ENCODE measurements at places on chromosomes 12 and 14. TPM values are rescaled to one million over a fixed set of nuclear protein-coding genes. Genes with fewer than 3 reads are reported as not detected.

Gene PTPN21
- 6.5 TPM for polyA plus RNA-seq

Gene GALNT16
- polyA plus RNA-seq, result 0.07 TPM

Gene PDE3A
- not detected for polyA plus RNA-seq

Gene NPFF
- not detected for polyA plus RNA-seq

Gene ABCD2
- 0.05 TPM for polyA plus RNA-seq

Gene RITA1
- 16.0 TPM for polyA plus RNA-seq

Gene ACRBP
- not detected for polyA plus RNA-seq

Data from mammary epithelial cell (primary cell).